KBM-7 (cell line): ENCODE measurements at places on chromosomes 12 and 14.
A peak's percentile ranks its signal among the peaks of the same experiment; 100 is the strongest.

DNA sequence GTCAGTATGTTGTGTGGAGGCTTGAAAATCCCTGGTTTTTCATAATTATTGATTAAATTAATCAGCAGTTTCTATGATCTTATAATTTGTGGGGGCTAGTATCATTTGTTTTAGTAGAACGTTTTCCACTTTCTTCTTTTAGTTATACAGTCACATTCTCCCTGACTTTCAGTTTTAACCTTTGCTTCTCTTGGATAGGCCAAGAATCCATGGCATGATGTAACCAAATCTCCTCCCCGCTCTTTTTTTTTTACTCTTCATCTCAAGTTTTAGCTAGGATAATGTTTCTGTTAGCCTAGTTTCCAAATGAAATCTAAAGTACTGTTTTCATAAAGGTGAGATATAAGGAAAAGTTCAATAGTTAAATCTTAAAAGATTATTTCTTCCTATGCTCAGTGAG is 106.5 kb downstream of the TMEM117 start:
- DNase-seq = no peak

DNA sequence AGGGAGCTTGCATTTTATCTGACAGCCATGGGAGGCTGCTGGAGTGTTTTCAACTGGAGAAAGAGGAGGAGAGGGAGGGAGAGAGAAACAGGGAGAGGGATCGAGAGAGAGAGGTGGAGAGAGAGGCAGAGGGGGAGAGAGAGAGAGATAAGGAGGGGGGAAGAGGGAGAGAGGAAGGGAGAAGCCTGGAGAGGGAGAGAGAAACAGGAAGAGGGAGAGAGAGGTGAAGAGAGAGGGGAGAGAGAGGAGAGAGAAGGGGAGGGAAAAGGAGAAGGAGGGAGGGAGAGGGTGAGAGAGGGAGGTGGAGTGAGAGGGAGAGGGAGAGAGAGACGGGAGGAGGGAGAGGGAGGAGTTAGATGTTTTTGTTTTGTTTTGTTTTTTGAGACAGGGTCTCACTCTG is 45.6 kb downstream of the DNAH10 start:
- DNase-seq = peak; percentile 18

DNA sequence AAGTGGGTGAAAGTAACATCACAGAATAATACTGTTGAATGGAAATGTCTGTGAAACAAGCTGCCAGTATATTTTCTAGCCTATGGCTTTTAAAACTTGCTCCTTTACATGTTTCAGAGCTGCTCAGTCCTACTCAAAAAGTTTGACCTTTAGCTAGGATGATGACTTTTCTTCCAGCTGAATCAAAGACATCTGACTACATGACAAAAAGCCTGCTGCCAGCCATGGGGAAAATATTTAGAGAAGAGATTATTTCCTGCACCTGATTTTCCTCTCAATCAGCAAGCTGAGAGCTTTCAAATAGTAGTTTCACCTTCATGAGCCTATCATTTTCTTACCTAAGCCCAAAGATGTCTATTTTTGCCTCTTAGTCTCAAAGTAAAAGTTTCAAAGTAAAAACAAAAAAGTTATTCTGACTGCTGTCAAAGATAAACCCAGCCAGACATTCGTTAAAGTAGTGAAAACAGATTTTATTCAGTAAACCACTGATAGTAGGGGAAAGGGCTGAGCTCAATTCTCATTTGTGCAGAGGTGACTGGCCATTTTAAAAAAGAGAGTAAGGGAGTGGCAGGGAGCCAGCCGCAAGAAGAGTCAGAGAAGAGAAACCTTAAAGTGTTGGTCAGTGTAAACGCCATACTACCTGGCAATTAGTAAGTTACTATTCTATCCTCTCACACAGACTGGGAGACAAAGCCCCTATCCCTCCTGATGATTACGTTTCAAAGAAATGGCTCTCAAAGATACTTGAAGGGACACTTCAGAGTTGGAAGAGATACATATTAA is 2.2 kb downstream of the ATP6V1D start:
- no peak for DNase-seq

DNA sequence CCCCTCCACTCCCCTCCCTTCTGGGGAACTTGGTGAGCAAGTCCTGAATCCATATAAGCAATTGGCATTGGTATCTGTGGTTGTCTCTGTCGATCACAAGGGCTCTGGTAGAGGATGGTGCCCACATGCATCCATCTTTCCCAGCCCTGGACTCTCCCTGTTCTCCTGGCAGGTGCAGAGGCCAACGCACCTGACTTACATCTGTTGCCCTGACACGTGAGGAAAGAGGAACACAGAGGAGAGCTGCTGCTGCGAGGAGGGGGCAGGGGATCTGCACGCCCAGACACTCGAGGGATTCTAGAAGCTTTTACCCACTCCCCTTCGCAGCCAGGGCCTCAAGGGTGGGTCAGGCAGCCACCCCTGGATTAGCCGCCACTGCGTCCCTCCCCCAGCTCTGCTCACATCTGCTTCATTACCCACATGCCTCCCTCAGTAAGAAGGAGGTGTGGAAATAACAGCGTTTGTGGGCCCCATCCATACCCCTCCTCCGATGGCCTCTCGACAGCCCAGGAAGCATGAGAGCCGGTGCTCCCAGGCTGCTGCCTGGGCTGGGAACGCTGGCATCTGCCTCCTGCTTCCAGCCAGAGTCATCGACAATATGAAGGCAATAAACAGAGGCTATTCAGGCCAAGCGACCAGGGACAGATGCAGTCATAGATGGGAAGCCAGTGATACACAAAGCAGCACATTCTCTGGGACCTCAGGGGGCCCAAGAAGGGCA is 56.5 kb downstream of the KDM2B start:
- no peak for DNase-seq

- no peak for DNase-seq
These were observed 16.9 kb downstream of the PLEKHD1 start for GRCh38 chr14:69501423-69501838.

GRCh38 chr12:19867970-19868369 is 428.7 kb downstream of the AEBP2 start:
- DNase-seq = no peak
